ENCODE measurements at places on chromosomes 3 and 15.

- no peak for DNase-seq
Measured at GRCh38 chr3:69012100-69012799, 1.2 kb downstream of the EOGT start.

GRCh38 chr3:52399131-52399530, 45.8 kb downstream of the SEMA3G start:
- no peak for DNase-seq

GRCh38 chr15:73328981-73329380, 39.8 kb downstream of the HCN4 start:
- no peak for DNase-seq

DNA sequence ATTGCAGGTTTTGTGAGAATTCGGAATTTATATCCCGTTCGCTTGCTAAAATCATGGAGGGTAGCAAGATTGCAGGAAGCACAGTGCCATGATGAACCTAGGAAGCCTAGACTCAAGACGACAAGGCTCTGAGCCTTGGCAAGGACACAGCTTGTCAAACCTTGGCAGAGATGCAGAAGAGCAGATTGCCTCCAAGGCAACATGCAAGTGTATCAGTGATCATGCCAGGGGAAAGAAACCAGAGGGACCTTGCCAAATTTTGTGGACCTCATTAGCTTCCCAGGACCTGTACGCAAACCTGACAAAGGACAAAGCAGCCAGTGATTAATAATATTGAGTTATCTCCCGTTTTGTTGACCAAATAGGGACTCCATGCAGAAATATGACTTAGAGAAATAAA, 159.7 kb downstream of the GOLIM4 start:
- no peak for DNase-seq

DNA sequence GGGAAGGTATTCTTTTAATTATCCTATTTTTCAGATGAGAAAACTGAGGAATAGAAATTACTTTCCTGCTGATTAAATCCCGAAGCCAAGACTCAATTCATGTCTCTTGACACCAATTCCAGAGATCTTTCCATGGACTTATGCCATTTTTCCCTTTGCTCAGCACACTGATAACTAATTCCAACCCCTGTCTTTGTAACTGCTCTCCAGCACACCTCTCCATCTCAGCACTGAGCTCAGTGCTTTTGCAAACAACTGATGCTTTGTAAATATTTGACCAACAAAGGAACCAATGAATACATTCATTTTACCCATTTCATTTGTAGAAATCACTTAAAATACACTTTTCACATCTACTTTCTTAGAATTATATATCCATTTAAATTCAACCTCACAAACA, 249.1 kb downstream of the IL5RA start:
- no peak for DNase-seq

GRCh38 chr3:97895216-97895615, 73.4 kb downstream of the CRYBG3 start:
- DNase-seq: no peak

DNA sequence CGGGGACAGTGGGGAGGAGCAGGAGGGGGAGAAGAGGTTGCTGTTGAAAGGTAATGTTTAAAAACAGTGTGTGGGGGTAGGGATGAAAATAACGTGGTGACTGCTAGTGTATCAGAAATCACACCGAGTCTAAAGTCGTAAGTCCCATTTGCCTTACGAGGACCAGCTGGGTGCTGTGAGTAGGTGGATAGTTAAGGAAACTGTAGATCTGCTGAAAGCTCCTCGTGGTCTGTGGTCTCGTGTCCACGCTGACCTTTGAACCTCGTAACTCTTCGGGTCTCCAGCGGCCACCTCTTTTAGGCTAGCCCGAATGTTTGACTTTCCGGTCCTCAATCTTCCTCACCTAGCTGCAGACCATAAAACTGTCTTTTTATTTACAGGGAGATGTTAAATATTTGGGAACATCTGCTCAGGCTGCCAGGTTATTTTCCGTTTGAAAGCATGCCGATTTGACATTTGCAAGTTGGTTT, 29.3 kb upstream of the ST3GAL6 start:
- DNase-seq: no peak

GRCh38 chr3:102180280-102180931, 254.4 kb upstream of the ZPLD1 start:
- DNase-seq: no peak

GRCh38 chr3:194485468-194485880, 1.3 kb downstream of the ATP13A3 start:
- DNase-seq: no peak

GRCh38 chr15:90572893-90573292, 43.2 kb downstream of the CRTC3 start:
- DNase-seq: no peak

DNA sequence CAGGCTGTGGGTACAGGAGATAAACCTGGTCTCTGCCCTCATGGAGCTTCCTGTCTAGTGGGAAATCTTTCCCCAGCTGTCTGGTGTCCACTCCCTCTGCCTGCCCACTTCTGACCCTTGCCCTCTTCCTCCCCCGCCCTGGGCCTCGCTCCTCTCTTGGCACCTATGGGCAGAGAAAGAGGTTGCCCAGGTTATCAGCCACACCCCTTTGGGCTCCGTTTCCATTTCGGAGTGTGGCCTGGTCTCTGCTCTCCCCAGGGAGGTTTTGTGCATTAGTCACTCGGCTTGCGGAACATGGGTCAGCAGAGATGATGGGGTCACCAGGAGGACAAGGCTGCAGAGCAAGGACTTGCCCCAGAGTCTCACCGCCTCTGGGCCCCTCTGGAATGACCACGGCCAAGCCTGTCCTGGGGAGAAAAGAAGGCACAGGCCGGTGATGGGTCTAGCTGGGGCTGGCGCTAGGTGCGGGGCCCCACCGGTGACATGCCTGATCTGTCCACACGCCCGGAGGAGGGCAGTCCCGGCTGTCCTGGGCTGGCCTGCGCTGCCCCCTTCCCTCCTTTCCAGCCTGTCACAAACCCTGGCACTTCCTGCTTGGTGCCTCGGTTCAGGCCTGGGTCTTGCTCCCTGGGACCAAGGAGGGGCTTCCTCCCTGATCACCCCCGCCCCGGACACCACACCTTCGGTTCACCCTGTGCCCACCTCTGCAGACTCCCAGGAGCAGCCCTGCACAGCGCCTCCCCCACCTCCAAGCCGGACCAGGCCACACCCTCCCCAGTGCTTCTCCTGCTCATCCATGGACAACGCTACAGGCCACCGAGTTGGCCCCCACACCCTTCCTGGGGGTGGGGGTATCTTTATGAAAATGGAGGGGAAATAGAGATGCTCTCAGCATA, 35.6 kb upstream of the MUC4 start:
- no peak for DNase-seq

DNA sequence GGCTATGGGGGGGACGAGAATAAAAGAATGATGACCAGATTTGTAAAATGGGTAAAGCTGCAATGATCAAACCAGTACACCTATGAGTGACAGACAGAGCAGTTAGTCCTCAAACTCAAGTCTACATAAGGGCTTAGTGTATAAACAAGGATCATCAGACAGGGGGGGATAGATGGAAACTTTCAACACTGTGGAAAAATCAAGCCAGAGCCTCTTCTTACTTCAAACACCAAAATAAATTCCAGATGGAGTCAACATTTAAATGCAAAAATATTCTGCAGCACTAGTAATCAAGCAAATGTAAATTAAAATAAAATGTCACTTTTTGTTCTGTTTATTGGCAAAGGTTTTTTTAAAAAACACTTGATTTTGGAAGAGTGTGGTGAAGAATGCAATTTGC, 205.9 kb upstream of the RGMA start:
- no peak for DNase-seq

GRCh38 chr3:72487946-72488737, 360.1 kb downstream of the SHQ1 start:
- no peak for DNase-seq

DNA sequence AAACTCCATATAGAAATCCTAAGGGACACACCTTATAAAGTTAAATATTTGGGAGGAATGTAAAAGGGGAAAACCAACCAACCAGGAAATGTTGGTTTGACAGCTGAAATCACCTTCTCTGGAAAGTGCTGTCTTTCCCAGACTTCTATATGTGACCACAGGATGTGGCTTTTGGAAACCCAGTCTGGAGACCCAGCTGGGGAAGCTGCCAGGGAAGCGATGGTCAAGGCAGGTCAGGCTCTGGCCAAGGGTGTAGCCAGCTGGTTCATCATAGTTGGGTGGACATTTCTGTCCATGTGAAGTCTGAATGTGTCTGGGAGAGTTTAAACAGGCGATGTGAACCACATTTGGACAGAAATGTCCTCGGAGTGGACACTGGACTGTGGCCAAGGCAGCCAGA, 73.9 kb downstream of the ARNT2 start:
- no peak for DNase-seq

DNA sequence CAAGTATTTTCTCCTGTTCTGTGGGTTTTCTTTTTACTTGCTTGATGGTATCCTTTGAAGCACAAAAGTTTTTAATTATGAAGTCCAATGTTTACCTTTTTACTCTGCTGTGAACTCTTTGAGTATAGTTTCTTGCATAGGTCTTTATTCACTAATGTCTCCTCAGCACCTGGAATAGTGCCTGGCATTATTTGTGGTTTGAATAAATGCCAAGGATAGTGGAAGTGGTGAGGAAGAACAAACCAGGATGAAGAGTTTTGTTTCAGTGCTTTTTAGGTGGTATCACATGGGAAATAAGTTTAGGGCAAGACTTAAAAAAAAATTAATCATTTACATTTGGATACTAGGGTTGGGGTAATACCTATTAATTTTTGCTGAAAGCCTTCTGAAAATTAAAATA, 25.7 kb downstream of the GPD1L start:
- no peak for DNase-seq

DNA sequence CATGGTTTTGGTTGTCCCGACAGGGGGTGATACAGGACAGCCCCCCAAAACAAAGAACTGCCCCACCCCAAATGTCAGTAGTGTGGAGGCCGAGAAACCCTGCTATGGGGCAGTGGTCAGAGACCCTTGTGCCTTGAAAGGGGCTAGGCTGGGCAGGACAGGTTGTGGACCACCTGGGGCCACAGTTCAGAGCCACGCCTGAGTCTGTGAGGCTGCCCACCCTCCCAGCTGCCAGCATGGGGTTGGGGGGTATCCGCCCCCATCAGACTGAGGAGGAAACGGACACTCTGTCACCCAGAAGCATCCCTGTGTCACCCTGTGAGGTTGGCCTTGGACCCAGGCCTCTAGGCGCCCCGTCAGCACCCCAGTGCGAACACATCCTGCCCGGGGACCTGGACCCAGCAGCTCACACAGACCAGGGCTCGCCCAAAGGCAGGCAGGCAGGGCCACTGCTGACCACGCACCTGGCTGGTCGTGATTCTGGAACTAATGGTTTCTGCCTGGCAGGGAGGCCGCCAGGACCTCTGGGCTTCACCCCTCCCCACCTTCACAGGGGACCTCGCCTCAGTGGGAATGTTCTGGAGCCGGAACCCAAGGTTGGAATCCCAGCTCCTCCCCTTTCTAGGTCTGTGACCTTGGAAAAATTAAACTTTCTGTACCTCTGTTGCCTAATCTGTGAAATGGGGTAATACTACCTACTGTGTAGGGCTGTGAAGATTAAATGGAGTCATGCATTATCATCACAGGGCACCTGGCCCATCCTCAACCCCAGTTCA, 1.4 kb downstream of the SLC41A3 start:
- no peak for DNase-seq

GRCh38 chr3:119258915-119259314, 18.2 kb upstream of the B4GALT4 start:
- DNase-seq: no peak

DNA sequence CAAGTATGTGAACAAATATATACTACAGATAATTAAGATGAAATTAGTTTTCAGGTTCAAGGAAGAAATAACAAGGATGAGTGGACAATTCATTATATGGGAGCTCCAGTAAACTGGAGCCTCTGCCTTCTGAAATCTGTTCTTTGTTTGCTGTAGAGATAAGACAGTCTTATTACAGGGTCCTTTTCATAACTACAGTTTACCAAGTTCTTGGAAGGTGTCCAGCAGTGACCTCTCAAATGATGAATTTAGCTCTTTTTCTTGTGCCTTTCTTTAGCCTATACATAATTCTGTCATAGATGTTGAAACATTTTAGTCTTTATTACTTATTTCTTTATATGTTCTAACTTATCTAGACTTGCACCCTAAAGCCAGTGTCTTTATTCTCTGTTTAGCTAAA, 89.7 kb upstream of the GBE1 start:
- DNase-seq: no peak
